ENCODE measurements at places on chromosomes 13 and 19.

DNA sequence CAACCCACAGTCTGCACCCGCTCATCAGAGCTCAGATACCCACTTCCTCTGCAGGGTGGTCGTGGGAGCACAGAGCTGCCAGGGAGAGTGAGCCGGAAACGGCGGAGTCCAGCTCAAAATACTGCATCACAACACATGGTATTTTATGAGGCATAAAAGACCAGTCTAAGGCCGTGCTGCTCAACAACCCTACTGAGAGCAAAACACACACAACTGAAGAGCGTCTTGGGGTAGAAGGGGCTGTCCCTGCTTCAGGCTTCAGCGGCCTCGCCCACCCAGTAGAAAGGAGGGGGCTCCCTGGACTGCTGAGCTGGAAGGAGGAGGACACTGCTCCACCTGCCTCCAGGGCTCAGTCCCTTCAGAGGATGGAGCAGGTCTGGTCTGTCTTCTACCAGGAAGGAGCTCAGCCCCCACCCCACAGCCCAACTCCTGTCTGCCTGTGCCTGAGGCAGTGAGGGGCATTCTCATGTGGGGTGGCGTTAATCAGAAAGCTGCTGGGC lies 36.9 kb downstream of the NAXD start:
- DNase-seq: no peak

- no peak for DNase-seq
Measured at GRCh38 chr19:7851623-7852500, 21.8 kb downstream of the EVI5L start.

DNA sequence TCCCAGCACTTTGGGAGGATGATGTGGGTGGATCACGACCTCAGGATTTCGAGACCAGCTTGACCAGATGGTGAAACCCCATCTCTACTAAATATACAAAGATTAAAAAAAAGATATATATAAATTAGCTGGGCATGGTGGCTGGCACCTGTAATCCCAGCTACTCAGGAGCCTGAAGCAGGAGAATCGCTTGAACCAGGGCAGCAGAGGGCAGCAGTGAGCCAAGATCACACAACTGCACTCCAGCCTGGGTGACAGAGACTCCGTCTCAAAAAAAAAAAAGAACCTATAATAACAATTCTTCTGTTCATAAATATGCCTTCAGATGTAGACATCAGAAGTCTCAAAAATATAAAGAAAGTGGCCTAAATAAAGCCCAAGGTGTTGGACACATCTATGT lies 7.6 kb downstream of the ZNF737 start:
- no peak for DNase-seq

- DNase-seq: no peak
Measured at GRCh38 chr19:38425810-38426466, at the start of gene RASGRP4. Gene RASGRP4 (minus strand): TSS chr19:38426219. CDS start chr19:38426091, 128 bp downstream.

DNA sequence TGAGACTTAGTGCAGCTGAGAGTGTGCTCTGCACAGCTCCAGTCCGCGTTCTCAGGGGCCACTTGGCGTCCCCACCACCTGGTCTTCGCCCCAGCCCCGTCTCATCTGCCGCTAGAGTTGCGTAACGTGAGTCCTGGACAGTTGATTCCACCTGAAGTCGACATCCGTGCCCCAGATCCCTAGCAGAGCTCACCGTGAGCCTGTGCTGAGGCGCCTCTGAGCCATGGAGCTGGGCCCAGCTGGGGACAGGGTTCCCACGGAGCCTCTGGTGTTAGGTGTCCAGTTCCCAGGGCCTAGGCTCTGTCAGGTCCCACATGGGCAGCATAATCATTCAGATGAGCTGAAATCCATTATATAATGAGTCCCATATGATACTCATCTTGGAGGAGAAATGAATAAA lies 147.1 kb upstream of the SOX1 start:
- no peak for DNase-seq

DNA sequence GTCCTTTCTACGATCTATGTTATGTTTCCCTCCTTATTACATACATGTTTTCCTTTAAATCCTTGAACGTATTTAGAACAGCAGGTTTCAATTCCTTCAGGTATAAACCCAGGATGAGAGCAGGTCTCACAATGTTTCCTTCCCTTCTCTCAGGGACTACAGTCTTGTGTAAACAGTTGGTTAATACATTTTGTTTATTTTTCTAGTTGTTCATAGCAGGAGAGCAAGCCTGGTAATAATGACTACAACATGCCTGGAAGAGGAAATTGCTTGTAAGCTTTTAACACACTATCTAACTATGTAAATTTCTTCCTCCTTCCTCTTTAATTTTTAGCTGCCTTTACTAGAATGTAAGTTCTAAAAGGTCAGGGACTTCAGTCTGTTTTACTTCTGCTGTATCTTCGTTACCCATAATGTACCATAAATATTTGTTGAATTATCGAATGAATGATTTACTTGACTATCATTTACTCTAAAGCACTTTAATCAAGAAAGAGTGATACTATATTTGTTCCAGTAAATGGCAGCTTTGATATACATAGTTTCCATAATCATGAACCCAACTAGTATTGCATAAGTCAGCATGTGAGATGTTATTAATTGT lies 28.9 kb upstream of the TNFRSF19 start:
- DNase-seq: no peak

- DNase-seq: no peak
Measured at GRCh38 chr19:16463991-16464575, 7.7 kb downstream of the EPS15L1 start.

DNA sequence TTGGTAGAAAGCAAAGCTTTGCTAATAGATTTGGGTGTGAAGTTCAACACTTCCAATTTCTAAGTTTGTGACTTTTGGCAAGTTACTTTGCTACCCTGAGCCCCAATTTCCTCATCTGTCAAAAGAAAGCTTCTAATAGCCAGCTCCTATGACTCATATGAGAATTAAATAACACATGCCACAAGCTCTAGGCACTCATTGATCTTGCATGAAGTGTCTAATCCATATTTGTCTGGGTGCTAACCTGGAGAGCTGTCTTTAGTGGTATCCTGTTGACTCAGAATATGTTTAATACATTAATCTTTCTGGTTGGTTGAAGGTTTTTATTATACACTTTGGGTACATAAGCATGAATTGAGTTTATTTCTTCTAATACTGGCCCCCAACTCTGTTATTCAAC lies 188.8 kb downstream of the POSTN start:
- no peak for DNase-seq

DNA sequence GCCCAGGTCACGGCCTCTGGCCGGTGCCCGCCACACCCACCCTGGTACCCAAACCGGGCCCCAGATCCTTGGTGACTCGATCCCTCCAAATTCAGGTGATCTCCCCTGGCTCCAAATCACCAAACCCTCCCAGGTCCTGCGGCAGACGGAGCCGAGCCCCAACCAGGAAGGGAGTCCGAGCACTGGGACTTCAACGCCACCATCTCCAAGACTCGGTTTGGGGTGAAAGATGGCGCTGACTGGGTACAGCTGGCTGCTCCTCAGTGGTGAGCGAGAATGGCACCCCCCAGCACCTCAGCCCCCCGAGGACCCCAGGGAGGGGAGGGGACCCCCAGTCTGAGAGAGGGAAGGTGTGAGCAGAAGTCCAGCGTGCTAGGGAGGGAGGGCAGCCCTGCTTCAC lies 2.3 kb downstream of the CEACAM16 start:
- DNase-seq: no peak

DNA sequence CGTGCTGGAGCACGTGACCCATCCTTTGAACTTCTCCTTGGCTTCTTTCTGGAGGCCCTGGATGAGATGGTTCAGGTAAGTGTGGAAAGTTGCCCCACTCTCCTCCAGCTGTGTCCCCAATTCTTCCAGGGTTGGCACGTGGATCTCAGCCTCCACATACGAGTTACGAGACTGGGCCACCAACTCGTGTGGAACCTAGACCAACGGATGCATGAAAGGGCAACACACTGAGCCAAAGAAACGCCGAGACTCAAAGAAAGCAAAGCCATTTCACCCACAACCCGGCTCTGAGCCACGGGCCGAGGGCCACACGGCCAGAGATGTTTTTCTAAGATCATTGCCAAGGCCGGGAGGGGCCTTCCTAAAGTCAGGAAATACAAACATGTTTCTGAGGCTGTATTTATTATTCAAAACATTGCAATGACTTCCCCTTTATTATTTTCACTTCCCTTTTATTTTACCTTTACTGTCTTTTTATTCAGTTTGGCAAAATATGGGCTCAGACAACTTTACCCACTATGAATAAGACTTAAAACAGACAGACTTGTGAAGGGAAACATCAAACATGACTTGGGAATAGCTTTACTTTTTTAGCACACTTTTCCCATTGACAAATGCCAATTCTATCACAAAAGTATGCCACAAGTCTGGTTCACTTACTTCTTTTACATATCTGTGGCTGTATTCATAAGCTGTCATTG lies 94.6 kb downstream of the KL start:
- no peak for DNase-seq

- no peak for DNase-seq
Measured at GRCh38 chr19:4036576-4037300, 29.2 kb downstream of the PIAS4 start.

GRCh38 chr13:72284791-72285190 lies 417.8 kb upstream of the DACH1 start:
- DNase-seq: no peak

GRCh38 chr19:34365463-34366401 lies 736 bp downstream of the GPI start:
- peak; percentile 25 for DNase-seq

- DNase-seq: no peak
Measured at GRCh38 chr13:51066091-51066831, 44.8 kb downstream of the C13orf42 start.

- no peak for DNase-seq
Measured at GRCh38 chr19:30054210-30054609, 112.2 kb downstream of the URI1 start.

- no peak for DNase-seq
Measured at GRCh38 chr19:39398297-39398864, 7.2 kb downstream of the MED29 start.

GRCh38 chr13:40664350-40665125 lies 1.9 kb downstream of the FOXO1 start:
- DNase-seq: peak; percentile 31

- no peak for DNase-seq
Measured at GRCh38 chr19:16594131-16594586, 21.9 kb upstream of the SLC35E1 start.

DNA sequence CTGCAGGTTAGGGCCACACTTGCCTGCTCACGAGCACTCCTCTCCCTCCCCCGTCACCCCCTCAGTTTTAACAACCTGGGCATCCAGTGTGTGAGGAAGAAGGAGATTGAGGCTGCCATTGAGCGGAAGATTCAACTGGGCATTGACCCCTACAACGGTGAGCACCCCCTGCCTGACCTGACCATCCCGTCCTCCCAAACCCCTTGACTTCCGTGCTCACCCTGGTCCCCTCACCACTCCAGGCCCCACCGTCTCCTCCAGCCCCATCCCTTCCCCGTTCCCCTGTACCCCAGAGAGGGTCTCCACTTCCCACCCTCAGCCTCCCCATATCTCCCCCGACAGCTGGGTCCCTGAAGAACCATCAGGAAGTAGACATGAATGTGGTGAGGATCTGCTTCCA lies 13.6 kb upstream of the CLASRP start:
- DNase-seq: no peak

DNA sequence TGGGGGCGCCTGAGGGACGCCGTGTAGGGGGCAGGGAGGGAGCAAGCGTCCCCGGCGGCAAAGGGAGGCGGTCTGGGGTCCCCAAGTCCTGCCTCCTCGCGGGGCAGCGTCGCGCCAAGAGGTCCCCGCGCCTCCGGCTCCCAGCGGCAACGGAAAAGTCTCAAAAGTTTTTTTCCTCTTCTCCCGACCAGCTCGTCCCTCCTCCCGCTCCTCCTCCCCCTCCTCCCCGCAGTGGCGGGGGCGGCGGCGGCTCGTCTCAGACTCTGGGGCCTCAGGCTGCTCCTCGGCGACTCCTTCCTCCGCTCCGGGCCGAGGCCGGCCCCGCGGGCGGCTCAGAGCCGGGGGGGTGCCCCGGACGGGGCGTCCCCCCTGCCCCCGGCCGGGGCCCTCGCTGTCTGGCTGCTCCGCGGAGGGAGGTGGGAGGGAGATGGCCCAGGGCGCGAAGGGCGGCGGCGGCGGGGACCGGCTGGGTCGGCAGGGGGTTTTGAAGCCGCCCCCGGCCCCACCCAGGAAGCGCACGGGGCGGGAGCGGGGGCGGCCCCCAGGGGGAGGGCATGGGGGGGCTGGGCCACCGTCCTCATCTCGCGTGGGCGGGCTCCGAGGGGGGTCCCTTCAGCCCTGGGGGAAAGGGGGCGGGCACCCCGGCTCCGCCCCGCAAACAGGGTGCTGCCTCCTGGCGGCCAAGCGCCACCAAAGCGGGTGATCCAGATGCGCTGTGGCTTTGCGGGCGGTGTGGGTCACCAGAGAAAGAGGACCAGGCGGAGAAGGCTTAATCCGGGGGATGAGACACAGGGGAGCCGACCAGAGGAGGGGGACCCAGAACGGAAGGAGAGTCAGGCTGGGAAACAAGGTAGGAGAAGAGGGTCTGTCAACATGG lies at the start of gene TGFB1:
TGFB1 (minus strand) TSS at position 457 of the 877 bp plus-strand sequence. CDS start 878 bp downstream, outside the sequence.
- no peak for DNase-seq

- no peak for DNase-seq
Measured at GRCh38 chr13:98273824-98274742, 97.0 kb upstream of the RNF113B start.

- DNase-seq: no peak
Measured at GRCh38 chr19:46116121-46116520, 8.4 kb downstream of the IGFL3 start.

- DNase-seq: no peak
Measured at GRCh38 chr13:102311901-102312300, 89.9 kb downstream of the FGF14 start.

DNA sequence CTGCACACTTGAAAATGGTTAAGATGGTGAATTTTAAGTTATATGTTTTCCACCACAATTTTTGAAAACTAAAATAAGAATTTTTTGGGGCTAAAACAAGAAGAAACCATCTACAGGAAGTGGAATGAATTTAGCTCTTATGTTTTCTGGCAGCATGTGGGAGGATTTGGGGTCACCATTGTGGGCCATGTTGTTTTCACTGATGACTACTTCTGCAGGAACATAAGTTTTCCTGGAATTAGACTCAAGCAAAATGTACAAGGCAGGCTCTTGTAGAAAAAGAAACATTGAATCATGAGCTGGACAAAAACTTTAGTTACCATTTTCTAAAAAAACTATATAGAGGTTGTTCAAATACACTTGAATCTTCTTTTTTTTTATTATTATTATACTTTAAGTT lies 125.3 kb upstream of the C1QTNF9B start:
- DNase-seq: no peak
